Erythroblast (primary cell): ENCODE measurements at places on chromosomes 5 and 9.

- peak; percentile 67 for DNase-seq
Observed at GRCh38 chr9:112224401-112225289, 49.5 kb upstream of the SUSD1 start.

- no peak for DNase-seq
Observed at GRCh38 chr5:161406880-161407279, 139.6 kb downstream of the GABRB2 start.

- peak; percentile 72 for DNase-seq
Observed at GRCh38 chr9:137085920-137086530, 760 bp upstream of the MAN1B1 start.

- DNase-seq = no peak
Observed at GRCh38 chr9:95780121-95780520, 95.4 kb upstream of the ERCC6L2 start.

- no peak for DNase-seq
Observed at GRCh38 chr5:66981266-66982055, 215.1 kb downstream of the CD180 start.

DNA sequence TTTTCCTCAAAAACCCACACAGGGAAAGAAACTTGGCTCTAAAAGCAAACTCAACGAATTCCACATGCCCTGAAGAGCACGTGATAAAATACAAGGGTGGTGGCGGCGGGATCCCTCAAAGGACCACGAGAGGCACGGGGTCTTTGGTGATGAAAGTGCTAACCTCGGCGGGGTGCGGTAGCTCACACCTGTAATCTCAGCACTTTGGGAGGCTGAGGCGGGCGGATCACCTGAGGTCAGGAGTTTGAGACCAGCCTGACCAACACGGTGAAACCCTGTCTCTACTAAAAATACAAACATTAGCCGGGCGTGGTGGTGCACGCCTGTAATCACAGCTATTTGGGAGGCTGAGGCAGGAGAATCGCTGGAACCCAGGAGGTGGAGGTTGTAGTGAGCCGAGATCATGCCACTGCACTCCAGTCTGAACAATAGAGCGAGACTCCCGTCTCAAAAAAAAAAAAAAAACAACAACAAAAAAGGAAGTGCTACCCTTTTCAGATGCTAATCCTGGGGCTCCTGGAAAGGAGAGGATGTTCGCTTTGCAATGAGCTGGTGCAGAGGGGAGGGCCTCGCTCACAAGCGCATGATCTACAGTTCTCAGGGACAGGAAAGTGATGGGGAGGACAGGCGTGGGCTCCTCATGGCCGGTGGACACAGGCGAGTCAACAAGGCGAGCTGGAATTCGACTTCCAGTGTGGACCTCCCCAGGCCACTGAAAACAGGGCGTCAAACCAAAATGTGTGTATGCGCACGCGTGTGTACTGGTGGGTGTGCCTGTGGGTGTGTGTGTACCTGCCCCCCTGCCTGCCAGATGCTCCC is 54.1 kb downstream of the USP20 start:
- no peak for DNase-seq

DNA sequence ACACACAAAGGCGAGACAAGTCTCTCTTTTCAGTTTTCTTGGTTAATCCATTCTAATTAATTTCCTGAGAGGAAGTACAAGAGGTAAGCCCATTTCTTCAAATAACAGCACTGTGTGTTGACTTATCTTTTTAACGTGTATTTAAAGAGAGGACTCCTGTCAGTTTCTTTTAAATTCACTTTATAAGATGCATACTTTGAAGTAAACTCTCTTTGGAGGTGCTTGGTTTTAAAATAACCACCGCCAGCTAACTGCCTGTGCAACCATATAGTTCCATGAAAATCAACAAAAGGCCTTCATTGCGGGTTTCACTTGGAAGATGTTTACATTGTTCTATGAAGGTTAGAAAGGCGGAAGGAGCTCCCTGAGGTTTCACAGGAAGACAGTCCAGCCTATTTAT is 13.1 kb upstream of the SERINC5 start:
- no peak for DNase-seq

DNA sequence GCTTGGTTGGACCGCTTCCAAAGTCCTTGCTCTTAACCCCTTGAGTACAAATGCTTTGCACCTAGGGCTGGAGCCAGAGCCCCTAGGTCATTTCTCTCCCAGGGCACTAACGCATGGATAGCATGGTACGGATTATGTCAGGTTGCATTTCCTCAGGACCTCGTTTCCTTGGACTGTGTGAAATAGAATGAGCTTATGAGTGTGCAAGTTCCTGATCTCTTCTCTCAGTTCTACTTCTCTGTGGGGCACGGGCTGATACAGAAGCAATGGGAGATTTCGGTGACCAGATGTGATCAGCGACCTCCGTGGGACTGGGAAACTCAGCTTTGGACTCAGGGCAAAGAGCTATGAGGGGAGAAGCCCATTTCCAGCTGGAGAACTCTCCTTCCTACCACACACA is 14.2 kb downstream of the SPARC start:
- no peak for DNase-seq

GRCh38 chr5:142327111-142327842 is 2.5 kb upstream of the SPRY4 start:
- no peak for DNase-seq

DNA sequence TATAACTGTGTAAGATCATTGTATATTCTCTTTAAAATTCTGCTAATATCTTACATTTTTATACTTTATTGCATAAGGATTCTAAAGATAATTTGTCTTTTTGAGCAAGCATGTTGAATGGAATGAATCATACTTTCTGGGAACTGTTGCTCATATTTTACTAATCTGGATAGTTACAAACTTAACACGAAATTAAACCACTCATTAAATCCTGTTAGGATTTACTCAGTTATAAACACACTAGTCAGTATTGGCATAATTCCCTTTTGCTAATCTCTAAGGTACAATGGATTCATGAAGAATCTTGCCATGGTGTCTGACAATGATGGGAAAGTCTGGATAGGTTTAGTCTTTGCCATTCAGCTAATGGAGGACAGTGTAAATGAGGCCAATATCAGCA is 338.1 kb upstream of the SMC2 start:
- DNase-seq = no peak

DNA sequence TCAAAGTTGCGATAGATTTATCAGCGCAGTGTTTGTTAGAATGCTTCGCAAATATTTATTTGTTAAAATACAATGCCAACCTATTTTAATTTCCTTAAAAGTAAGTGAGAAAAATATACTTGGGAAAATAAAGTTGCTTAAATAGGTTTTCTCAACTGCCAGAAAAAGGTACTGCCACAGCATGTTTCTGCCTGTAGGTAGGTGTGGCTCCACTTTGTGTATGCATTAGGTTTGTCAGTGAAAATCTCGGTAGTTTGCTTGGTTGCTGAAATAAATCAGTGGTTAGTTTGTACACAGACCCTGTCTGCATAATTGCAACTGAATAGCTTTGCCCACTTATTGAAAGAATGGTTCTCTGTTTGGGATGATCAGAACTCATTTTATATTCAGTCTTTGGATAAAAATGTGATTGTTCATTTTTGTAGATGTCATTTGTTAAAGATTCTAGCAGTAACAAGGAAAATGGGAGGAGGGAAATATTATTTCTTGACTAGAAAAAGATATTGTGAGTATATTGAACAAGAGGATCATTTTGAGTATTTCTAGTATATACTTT is 25.7 kb downstream of the C9orf85 start:
- DNase-seq = no peak

DNA sequence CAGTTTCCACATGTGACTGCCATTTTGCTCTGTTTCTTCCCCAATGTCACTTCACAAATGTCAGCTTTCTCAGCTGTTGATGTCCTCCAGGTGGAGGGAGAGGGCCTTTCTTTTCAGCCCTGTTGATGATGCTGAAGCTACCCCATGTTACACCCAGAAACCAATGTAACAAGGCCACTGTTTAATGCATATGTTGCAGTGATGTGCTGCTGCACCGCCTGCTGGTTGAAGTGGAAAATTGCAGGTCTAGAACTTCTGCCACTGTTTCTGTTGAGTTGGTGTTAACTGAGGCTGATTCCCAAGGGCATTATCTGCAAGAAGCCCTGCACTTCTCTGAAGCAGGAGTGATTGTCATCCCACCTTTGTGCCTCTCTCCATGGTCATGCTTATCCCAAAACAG is 428.4 kb downstream of the KDM4C start:
- peak; percentile 65 for DNase-seq

- peak; percentile 94 for DNase-seq
Observed at GRCh38 chr9:32554107-32554506, 1.7 kb upstream of the TOPORS start.

DNA sequence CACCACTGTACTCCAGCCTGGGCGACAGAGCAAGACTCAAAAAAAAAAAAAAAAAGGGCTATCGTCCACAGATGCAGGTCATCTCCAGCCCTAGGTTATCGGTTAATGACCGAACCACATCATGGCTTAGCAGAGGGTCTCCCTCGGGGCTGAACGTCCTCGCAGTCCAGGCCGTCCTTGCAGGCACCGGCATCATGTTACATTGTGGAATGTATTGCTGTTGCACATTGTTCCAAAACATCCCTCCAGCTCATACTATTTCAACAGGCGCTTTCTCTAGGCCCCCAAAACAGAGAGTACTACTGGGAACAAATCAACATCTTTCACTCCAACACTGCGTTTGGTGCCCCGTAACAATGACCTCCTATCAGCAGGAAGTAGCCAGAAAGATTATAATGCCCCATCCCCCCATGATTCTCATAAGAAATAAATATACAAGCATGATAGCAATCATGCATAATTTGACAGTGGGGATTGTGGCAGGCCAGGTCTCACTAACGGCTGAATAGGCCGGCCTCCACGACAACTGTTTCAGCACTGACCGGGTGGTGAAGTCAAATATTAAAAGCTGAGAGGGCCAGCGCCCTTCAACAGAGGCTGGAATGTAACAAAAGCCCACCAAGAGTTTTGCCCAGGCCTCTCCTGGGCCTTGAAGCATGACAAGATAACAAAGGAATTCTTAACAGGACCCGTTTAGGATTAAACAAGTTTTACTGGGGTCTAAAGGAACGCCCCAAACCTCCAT is 1.1 kb upstream of the LCN9 start:
- DNase-seq = no peak

DNA sequence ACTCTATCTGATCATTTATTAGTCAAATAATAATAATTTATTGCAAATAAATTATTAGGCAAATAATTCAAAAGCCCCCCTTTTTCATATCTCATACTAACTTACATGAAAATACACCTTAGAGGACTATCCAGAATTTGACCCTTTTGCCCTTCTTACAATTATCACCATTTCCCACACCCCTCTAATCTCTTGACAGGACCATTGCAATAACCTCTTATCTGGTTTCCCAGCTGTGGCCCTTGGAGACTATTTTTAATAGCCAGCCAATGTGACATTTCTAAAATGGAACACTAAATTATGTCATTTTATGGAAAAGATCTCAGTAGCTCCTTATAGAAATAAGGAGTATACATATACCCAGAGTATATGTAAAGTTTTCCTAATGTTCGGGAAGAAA is 588.4 kb upstream of the COX7C start:
- peak; percentile 90 for DNase-seq

- DNase-seq = peak; percentile 24
Observed at GRCh38 chr9:128420651-128421481, at the start of gene CERCAM. CERCAM (plus strand) TSS chr9:128420857; CDS start chr9:128420878, 21 bp downstream.

DNA sequence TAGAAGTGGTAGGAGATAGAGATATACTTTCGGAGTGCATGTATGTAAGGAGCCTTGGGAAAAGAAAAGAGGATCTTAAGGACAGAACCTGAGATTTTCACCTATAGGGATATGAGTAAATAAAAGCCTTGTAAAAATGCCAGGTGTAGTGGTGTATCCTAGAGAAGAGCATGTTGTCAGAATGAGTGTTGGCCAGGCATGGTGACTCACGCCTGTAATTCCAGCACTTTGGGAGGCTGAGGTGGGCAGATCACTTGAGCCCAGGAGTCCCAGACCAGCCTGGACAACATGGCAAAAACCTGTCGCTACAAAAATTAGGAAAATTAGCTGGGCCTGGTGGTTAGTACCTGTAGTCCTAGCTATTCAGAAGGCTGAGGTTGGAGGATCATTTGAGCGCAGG is 76.0 kb downstream of the IPO11 start:
- DNase-seq = no peak

- DNase-seq = no peak
Observed at GRCh38 chr9:16221366-16221765, 649.1 kb downstream of the BNC2 start.

DNA sequence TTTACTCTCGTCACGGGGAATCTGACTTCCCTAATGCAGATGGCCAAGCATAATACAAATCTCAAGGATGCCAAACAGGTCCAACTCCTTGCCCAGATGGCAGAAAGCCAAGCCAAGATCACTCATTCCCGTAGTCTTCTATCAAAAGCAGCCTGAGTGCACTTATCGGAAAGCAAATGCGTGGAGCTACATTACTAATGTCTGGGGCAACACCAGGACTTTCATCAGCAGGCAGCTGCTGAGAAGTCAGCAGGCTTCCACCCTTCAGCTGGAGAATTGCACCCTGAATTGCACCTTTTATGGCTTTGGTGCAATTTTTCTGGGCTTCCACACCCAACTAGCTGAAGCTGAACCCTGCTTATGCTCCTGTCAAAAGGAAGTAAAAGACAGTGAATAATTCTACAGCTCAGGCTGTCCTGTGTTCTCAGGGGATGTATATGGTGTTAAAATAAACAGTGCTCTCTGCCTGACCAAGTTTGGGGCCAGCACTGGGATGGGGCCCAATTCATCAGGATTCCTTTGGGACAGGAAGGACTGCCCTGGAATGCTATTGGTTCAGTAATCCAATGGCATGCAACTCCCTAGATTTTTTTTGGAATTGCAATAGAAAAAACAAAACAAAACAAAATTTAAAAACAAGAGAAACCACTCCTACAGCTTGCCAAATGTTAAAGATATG is 92.6 kb downstream of the DPYSL3 start:
- no peak for DNase-seq

DNA sequence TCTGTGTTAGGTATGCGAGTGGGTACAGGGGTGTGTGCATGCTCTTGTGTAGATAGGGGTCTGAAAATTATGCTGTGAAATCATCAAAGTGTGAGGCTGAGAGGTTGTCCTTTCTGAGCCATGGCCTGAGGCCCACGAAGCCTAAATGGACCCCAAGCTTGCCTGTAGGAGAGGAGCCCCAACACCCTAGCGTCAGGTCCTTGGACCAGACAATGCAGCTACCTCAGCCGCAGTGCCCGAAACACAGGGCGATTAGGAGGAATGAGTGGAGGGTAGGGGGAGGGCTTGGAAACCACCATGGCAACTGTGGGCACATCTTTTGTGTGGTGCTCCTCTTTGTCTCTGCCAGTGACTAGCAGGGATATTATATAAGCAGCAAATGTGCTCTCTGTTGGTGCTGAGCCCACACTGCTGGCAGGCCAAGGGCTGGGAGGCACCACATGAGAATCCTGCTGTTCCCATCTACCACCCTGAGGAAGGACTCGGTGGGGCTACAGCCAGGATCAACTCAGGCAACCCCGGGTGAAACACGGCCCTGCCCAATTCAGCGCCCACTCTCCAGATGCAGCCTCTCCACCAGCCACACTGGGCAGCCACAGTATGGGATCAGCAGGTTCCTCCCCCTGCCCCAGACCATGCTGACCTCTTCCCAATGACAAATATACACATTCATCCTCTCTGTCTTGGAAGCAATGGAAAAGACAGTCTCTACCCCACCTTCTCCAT is 84.6 kb upstream of the FSTL4 start:
- DNase-seq = no peak

GRCh38 chr5:143019157-143019556 is 249.0 kb downstream of the ARHGAP26 start:
- DNase-seq = no peak

GRCh38 chr5:18329328-18329727 is 695.1 kb downstream of the TAF11L14 start:
- DNase-seq = no peak
